ENCODE measurements at places on chromosomes 11 and 22.

DNA sequence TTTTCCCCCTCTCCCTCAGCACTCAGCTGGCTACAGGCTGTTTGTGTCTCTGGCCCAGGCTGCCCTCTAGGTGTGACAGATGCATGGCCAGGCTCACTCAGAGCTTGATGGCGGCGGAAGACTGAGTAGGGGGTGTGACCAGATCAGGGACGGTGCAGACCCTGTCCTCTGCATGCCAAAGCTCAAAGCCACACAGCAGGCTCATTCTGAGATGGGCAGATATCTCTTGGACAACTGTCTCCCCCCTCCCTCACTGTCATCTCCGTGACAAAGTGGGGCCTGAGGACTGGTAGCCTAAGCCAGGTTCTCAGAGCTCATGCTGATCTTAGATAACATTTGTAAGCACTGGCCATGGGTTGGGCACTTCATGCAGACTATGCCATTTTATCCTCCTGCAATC, 231.3 kb downstream of the DSCAML1 start:
- DNase-seq: no peak

DNA sequence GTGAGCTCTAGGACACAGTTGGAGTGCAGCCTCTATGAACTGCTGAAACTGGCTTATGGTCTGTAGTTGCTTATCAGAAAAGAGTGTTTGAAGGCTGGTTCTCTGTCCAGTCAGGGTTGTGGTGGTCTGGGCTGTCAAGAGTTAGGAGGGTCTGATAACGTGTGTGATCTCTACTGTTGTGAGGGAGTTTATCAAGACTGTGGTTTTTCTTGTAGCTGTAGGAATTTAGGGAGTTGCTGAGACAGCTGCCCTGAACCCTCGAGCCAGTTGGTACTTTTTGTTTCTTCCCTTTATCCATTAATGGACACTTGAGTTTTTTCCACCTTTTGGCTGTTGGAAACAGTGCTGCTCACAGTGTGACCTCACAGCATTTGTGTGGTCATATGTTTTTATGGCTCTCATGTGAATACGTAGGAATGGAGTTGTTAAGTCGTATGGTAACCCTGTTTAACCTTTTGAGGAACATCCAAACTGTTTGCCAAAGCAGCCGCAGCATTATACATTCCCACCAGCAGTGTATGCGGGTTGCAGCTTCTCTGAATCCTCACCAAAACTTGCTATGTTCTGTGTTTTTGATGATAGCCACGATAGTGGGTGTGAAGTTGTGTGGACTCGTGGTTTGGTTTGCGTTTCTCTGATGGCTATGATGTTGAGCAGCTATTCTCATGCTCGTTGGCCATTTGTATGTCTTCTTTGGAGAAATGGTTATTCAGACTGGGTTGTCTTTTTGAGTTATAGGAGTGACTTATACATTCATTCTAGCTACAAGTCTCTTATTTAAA, 20.9 kb upstream of the DGCR8 start:
- no peak for DNase-seq

DNA sequence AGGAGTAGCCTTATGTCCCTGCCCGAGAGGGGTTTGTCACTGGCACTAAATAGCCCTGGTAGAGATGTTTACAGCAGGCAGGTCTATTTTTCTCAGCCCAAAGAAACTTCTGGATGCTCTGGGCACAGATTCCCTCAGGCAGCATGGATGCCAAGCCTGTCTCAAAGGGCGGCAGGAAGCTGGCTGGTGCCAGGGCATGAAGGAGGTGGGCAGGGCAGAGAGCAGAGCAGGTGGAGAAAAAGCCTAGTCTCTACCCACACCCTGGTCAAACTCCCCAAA, 4.1 kb upstream of the GAS2L1 start:
- DNase-seq: no peak

- DNase-seq: no peak
These were observed 1.6 kb downstream of the IFITM10 start for GRCh38 chr11:1748636-1749394.

DNA sequence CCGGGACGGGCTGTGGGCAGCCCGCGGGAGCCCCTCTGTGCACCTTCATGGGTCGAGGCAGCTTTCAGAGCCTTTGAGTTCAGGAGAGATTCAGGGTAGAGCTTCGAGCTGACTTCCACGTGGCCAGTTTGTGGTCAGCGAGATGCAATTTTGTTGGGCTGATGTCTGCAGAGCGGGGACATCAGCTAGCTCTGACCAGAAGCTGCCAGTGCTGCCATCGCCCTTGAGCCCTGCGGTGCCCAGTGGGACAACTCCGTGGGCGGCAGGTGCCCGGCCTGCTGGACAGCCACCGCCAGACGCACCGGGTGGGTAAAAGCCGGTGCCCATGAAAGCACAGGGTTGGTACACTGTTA, 719 bp downstream of the TALDO1 start:
- DNase-seq: no peak

DNA sequence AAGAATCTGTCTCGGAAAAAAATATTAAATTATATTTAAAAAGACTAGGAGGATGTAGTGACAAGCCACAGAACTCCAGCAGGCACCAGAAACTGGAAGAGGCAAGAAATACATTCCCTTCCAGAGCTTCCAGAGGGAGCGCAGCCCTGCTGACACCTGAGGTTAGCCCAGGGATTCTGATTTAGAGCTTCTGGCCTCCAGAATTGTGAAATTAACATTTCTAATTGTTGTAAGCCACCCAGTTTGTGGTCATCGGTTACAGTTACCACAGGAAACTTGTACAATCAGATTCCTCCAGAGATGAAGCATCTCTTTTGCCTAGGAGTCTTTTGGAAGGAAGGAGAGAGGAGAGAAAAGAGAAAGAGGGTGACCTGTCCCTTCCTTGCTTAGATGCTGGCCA, 6.4 kb upstream of the UBASH3B start:
- DNase-seq: no peak

DNA sequence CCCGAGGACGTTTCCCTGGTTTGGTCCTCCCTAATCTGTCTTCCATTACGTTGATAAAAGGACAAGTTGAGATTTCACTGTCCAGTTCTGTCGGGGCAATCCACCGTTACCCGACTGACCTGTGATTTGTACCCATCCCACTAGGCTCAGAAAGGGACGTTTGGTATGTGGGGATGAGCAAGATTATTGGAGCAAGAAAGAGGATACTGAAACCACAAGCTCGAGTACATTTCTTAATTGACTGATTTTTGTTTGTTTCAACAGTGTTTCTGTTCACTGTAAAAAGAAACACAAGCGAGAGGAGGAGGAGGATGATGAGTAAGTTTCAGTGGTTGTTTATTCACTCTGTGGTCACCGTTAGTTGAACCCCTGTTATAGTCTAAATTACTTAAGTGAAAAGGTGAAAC, 969 bp downstream of the CCDC117 start:
- DNase-seq: peak; percentile 23

DNA sequence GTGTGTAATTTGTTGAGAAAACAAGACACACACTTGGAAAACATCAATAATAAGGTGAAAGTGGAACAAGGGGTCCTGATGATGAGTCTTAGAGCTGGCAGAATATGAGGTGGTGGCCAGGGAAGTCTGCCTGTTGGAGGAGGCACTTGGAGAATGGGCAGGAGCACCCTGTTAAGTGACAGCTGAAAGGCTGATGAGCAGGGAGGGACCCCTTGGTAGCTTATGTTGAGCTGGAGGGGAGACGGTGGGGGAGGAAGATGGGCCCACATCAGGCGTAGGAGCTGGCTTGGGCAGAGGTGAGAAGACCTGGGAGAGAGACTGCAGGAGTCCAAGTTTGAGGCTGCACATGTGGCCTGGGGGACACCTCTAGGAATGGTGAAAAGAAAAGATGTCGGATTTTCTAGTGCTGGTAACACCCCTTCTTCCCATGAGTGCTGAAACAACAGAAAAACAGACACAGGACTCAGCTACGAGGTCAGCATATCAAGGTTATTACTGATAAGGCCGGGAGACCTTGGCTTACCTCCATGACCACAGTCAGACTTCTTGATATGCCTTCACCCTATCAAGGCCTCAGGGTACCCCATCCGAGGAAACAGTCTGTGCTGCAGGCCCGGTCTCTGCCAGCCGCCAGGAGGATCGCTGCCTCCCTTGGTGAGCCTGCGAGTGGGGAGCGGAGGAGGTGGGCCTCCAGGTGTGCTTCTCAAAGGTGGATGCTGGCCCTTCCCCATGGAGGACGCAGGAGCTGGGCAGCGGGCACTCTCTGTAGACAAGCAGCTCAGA, 14.3 kb upstream of the C11orf96 start:
- no peak for DNase-seq

DNA sequence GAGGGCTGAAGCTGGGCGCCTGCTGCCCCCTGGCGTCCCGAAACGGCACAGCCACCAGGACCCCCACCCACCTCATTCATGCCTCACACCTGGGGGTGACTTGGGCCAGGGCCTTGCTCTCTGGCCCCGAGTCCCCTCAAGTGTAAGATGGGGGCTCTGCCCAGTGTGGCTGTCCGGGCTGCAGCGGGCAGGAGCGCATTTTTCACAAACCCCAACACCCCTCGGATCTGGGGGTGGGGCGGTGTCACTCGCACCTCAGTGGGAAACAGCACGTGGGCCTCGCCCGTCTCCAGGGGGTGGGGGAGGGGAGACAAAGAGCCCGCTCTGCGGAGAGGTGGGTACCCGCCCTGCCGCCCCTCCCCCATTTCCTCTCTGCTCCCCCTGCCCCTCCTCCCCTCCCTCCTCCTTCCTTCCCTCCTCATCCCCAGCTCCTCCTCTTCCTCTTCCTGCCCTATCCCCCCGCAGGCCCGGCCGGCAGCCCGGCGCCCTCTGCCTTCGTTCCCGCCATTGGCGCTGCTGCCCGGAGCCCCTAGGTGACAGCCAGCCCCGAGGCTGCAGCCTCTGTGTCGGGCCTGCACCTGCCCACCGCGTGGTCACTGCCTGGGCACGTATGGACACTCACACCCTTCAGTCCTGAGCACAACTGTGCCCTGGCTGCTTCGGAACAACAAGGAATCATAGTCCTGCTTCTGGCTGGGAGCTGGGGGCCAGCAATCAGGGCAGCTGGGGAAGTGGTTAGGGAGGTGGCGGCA, 6.8 kb upstream of the CDKN1C start:
- DNase-seq: no peak

DNA sequence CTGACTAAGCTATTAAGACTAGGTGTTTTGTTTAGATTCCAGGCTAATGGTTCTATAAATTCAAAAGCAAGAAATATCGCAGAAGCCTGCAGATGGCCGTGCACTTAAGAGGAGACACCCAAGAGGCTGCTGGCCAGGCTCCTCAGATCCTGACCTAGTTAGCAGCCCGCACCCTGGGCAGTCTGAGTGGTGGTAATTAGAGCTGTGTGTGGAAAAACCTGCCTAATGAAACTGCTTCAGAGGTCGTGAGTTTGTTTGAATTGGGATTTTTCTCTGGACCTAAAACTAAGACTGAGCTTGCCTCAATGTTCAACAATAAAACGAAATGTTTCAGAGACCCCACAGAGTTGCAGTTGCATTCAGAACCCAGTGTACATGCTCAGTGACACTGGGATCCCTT, 627.7 kb downstream of the OPCML start:
- no peak for DNase-seq

DNA sequence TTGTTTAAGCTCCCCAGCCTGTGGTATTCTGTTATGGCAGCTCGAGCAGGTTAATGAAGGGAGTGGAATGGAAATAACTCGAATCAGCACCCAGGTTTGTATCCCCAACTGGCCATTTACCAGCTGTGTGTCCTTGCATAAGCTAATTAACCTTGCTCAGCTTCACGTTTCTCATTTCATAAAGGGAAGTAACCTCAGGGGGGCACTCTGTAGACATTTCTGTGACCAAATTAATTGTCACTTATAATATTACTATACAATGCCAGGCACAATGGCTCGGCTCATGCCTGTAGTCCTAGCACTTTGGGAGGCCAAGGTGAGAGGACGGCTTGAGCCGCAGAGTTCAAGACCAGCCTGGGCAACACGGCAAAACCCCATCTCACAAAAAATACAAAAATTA, 13.8 kb downstream of the ADA2 start:
- no peak for DNase-seq

- no peak for DNase-seq
These were observed 359.9 kb downstream of the ETS1 start for GRCh38 chr11:128227466-128227865.

GRCh38 chr22:49497266-49497665, 330.4 kb downstream of the BRD1 start:
- no peak for DNase-seq

DNA sequence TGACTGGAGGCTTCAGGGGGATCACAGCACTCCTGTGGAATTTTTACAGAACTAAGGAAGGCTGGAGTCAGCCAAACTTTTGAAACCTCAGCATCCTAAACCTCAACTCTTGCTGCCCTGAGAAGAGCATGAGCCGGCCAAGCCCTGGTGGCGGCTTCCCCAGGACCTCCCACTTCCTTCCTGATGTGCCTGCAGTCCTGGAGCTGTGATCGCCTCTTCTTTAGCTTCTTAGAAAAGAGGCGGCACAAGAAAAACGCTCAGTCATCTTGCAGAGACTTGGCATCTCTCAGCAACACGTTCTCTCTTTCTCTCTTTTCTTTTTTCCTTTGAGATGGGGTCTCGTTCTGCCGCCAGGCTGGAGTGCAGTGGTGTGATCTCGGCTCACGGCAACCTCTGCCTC, 40.4 kb upstream of the AMPD3 start:
- no peak for DNase-seq

DNA sequence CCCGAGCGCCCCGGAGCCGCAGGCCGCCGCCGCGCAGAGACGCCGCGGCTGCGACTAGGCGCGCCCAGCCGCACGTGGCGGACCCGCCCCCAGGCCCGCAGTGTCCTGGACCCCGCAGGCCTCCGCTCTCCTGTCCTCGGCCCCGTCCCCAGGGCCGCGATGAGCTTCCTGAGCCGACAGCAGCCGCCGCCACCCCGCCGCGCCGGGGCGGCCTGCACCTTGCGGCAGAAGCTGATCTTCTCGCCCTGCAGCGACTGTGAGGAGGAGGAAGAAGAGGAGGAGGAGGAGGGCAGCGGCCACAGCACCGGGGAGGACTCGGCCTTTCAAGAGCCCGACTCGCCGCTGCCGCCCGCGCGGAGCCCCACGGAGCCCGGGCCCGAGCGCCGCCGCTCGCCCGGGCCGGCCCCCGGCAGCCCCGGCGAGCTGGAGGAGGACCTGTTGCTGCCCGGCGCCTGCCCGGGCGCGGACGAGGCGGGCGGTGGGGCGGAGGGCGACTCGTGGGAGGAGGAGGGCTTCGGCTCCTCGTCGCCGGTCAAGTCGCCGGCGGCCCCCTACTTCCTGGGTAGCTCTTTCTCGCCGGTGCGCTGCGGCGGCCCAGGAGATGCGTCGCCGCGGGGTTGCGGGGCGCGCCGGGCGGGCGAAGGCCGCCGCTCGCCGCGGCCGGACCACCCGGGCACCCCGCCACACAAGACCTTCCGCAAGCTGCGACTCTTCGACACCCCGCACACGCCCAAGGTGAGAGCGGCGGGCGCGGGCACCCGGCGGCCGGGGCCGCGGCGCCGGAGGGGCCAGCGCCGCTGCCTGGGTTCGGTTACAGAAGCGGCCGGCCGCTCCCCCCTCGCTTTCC, 528 bp downstream of the WEE1 start:
- DNase-seq: no peak

- no peak for DNase-seq
These were observed 45.2 kb upstream of the EHF start for GRCh38 chr11:34575671-34576070.

DNA sequence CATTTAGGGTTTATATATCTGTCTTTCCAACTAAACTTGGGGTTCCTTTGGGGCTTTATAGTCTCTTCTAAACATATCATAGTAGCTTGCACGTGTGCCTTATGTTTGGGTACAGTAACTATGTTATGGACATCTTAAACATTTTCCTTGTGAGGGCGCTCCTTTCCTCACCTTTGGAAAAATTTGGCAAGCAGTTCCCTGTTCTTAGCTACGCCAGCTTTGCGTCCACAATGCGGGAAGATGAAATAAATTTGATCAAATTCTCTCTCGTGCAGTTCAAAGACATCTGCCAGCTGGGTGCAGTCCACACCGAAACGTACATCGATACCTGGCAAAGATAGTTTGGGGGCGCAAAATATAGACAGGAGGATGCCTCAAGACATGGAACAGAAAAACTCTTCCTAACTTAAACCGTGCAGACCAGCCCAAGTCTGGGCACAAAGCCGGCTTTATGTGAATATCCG, 548 bp downstream of the FDXACB1 start:
- no peak for DNase-seq
